ENCODE measurements at places on chromosomes 3 and 15.

DNA sequence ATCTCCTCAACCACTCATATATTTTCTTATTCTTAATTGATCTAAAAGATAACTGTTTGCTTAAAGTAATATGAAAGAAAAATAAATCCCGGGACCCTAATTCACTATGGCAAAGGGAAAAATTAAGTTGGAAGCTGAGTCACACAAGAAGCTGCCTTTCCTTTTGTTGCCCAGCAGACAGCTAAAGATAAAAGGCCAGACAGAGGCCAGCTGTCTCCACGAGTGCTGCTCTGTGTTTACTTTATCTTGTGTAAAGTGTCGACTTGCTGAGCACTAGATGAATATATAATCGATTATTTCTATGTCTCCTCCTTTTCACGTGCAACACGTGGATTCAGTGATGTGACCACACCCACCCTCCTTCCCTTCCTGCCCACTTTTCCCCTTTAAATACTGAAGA, 52.8 kb upstream of the NSMCE3 start:
- DNase-seq = no peak

DNA sequence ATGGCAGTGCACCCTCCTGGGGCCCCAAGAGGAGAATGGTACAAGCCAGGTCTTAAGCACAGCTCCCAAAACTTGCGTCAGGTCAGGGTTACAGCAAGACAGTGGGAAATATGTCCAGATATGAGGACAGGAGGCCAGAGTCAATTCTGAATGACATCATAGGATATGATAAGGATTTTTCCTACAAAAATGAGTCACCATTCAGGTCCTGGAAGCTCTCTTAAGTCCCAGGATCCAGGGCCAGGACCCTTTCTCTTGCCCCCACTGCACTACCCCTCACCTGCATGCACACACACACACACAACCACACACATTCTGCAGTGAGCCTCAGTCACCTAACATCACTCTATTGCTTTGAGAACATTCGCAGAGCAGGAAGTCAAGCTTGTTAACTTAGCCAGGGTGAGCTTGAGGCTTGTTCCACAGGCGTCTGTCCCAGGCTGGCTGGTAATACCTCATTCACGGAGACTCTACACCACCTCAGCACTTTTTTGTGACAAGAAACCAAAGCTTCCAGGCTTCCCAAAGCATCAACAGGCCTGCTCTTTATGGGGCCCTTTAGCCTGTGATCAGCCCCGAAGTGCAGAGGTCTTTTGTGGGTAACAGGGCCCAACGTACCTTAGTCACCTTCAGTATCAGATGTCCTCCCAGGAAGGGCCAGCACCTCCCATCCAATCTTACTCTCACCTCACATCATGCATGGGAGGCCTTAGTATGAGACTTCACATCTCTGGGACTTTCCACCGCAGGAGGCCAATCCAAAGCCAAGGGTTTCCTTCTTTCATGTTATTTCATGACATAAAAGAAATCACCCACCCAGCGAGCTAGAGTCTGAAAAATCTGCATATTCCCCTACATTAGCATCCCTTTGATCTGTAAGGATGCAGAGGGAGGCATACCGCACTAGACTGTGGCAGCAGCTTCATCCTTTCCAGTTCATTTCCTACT, 74.0 kb upstream of the LIPC start:
- DNase-seq = peak; percentile 3

GRCh38 chr3:32998631-32999451, 47.4 kb downstream of the CCR4 start:
- DNase-seq = no peak

- peak; percentile 79 for DNase-seq
These were observed 228.0 kb downstream of the UACA start for GRCh38 chr15:70535071-70535954.

- DNase-seq = no peak
These were observed 176.4 kb upstream of the UBE2E1 start for GRCh38 chr3:23629181-23629894.

DNA sequence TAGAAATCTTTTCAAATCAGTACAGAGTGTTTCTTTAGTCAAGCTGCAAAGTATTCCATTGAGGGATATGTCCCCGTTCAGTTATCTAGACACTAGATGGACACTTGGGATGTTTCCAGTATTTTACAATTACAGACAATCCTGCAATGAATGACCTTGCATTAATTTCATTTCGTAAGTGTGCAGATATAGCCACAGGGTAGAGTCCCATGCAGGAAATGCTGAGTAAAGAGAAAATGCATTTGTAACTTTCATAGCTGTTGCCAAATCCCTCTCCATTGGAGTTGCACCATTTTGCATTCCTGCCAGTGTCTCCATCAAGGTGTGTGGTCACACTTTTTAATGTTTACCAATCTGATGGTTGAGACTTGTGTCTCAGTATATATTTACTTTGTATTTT, 92.5 kb downstream of the LIPC start:
- DNase-seq = no peak

DNA sequence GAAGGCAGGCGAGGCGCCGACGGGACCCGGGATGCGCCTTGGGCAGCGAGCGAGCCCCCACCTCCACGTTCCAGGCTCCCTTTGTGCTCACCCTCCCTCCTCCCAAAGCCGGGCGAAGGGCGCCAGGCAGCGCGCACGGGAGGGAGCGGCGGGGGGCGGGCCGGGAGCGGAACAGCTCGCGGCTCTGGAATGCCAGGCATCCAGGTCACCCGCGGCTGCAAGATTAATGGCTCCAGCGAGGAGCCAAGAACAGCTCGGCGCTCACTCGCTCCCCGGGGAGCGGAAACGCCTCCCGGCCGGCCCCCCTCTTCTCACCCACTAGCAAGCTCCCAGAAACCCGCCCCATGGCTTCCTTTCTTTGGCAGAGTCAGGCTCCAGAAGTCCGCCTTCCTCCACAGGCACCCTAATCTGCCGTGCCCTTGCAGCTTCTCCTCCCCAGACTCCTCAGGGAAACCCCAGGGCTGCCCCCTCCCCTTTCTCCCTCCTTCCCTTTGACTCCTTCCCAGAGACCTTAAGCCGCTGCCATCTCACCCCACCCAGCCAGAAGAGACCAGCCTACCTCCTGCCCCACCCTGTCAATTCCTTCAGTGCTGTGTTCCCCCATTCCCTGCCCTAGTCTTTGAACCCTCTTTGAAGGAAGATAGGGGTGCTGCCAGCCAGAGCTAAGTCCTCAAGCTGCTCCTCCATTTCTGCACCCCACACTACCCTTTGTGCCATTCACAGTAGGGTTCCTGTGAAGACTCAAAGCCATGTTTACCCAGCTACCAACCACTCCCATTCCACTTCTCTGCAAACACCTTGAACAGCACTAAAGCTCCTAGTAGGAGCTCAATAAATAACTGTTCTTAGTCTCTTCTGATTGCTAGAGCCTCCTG, 9.9 kb downstream of the AMOTL2 start:
- DNase-seq = no peak

DNA sequence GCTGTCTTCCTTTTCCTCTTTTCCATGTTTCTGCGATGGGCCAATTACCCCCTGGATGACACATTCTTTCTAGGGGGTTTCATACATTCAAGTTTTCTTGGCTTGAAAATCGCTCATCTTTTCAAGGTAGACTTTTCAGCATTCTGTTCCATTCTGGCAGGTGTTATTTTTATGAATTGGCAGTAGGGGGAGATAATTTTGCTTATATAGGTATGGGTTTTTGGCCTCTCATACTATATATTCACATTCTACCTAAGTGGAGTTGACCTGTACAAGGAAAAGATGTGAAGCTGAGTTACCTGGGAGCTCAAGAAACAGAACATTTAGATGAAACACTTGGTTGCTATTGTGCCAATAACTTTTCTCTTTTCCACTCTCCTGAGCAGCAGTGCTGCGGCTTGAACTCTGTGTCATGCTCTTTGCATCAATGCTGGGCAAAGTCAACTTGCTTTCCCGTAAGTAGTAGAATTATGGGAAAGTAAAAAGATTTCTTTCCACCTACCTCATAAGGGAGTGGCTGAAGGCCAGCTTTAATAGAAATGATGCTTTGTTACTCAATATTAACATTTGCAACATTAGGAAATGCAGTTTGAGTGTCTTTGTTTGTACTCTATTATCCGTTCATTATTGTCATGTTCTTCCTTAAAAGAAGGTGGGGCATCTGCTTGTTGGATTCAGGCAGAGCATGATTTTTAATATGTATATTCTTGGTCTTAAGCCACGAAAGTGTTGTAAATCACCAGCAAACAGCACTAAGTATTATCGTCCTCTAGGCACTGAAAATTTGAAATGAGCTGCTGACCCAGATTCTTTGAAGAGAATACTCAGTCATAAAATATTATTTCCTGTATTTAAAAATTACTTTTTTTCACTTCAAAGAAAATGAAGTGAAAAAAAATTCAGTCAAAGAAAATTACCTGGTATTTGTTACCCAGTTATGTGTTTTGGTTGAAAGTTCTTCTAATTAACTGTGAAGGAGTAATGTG, 27.7 kb upstream of the MFSD1 start:
- no peak for DNase-seq

GRCh38 chr15:90708516-90708915, 8.6 kb upstream of the BLM start:
- DNase-seq = no peak

DNA sequence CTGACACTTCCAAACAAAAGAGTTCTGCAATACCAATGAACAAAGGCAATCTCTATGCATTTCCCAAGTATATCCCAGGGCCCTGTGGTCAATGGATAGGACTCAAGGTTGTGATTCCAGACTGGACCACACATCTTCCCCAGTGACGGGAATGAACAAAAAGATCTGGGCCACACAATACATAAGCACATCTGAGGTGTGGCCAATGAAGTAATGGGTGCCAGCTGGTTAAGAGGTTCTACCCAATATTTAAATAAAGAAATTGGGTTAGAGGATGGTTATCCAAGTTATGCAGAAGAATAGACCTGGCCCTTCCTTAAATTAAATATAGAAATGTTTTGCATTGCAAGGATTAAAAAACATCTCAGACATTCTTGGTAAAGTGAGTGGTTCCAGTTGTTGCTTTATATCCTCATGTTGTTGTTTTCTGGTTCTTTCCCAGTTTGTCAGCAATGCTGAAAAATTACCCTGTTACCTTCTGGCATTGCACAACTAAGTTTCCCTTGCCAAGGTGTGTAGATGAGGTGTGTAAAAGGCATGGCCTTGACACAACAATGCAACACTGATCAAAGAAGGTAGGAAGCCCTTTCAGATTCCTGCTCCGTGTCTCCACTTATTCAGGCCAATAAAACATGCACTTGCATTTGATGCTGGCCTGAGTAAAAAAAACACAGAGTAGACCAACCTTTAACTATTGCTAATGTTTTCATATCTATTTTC, 86.5 kb downstream of the PRICKLE2 start:
- DNase-seq = no peak

- DNase-seq = no peak
These were observed 15.2 kb downstream of the LDHAL6B start for GRCh38 chr15:59221511-59222505.

GRCh38 chr3:72310419-72311380, 525.8 kb upstream of the PROK2 start:
- DNase-seq = peak; percentile 6

GRCh38 chr3:31853580-31853979, 127.5 kb downstream of the OSBPL10 start:
- DNase-seq = no peak

DNA sequence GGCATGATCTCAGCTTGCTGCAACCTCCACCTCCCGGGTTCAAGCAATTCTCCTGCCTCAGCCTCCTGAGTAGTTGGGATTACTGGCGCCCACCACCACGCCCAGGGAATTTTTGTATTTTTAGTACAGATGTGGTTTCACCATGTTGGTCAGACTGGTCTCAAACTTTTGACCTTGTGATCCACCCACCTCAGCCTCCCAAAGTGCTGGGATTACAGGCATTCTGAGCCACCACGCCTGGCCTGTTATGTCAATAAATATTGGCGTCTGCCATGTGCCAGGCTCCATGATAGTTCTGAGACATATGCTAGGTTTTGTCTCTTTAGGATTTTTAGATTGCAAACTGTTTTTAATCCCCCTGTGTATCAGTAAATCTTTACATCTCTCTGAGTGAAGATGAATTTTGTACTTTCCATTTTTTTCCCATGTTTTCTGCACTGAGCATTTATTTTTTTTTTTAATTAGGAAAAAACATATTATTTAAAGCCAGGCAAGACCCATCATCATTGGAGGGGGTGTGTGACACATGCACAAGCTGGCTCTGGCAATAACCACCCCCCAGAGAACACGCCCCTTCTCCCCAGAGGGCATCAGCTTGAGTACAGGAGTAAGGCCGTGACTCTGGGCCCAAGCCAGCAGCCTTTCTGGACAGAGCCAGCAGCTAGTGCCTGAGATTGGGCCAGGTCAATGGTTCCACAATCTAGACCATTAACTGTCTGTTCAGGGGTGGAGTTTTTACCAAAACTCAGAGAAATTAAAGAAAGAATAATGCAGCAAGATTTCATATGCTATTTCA, 51.0 kb upstream of the ATP1B3 start:
- no peak for DNase-seq

- no peak for DNase-seq
These were observed 115.2 kb downstream of the CHSY1 start for GRCh38 chr15:101136381-101137268.

GRCh38 chr3:73604451-73604850, 20.3 kb downstream of the PDZRN3 start:
- DNase-seq = no peak

- DNase-seq = peak; percentile 55
These were observed 1.3 kb downstream of the CTNNB1 start for GRCh38 chr3:41200669-41201021.

DNA sequence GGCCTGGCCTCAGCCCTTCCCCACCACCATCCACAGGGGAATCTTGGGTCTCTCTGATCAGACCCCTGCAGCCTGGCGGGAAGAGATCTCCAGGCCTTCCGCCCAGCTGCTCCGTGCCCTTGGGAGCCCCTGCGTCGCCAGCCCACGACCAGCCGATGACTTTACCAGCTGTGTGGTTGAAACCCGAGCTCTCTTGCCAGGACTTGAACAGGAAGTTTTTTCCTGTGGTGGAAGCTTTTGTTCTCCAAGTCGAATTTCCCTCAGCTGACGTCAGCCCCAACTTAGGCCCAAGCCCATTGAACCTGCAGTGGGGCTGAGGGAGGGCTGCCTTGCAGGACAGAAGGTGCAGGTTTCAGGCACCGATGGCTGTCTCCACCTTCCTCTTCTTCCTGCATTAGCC, 51.7 kb upstream of the SMAD3 start:
- DNase-seq = no peak

- no peak for DNase-seq
These were observed 129.5 kb downstream of the TFDP2 start for GRCh38 chr3:142019794-142020320.

- DNase-seq = no peak
These were observed 12.3 kb upstream of the MB21D2 start for GRCh38 chr3:192929755-192930547.

GRCh38 chr15:87816811-87817210, 439.7 kb downstream of the NTRK3 start:
- DNase-seq = no peak

- DNase-seq = peak; percentile 80
These were observed 5.3 kb upstream of the TRA2B start for GRCh38 chr3:185942907-185943759.
